ENCODE measurements at places on chromosomes 1 and 21.

DNA sequence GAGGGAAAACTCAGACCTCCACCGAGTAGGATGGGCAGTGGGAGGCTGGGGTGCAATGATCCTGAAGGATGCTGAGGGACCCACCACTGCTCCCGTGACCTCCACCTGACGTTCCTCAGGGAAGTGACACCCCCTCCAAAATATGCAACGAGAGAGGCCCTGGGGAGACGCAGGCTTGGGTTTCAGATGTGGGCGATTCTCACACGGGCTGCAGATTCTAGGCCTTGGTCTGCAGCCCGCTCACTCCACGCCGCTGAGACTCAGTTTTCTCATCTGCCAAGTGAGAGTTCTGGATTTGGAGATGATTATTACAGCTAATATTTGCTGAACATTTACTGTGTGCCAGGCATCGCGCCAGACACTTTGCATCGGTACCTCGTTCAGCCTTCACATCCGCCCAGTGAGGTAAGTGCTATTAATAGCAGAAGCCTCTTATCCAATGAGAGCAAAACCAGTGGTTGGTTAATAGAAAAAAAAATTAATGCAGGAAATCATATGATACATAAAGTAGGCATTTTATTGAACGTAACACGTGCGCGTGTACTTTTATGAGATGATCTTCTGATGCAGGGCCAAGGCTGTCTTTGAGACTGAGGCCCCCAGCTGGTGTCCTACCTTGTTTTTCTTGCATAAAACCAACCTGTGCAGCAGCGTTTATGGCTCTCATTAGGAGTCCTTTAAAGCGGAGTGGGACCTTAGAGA is 102.0 kb upstream of the RUNX3 start:
- no peak for DNase-seq

GRCh38 chr1:8216005-8216404 is 101.9 kb upstream of the SLC45A1 start:
- no peak for DNase-seq

DNA sequence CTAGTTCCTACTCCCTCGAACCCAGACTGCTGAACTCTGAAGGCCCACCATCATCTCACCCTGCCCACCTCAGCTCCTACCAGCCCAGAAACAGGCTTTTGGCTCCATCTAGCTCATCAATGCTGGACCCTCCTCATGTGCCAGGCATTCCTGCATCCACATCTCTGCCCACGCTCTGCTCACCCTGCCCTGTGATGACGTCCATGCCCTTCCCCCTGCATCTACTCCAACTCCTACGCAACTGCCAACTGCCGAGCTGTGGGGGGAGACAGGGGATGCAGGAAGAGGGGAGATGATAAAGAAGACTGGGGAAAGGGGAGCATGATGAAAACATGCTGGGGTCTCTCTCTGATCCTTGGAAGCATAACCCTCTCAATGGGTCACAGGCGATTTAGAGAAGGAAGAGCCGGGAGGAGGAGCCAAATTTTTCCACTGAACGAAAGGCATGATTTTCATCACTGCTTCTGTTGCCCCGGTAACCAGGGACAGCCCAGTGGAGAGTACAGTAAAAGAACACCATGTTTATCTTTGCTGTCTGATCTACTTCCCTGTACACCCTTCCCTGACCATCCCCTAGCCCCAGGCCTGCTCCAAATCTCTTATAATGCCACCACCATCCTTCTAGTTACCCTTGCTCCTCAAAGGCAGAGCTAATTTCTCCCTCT is 44.3 kb downstream of the CD34 start:
- no peak for DNase-seq

DNA sequence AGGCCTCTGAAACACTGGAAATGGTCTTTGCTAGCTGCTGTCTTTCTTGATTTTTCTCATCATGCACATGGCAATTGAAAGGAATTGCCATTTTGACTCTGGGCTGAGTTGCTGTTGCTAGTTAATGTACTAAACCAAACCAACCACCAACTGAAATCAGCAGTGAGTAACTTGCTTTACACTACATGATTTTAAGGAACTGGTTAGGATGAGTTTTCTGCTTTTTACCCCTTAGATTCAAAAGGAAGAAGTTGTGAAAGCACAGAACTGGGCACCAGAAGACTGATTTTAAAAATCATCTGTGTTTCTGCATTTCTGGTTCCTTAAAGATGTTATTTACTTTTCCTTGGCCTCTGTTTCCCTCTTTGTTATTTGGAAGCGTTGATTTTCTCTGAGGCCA is 361.9 kb downstream of the HLX start:
- DNase-seq, result no peak

DNA sequence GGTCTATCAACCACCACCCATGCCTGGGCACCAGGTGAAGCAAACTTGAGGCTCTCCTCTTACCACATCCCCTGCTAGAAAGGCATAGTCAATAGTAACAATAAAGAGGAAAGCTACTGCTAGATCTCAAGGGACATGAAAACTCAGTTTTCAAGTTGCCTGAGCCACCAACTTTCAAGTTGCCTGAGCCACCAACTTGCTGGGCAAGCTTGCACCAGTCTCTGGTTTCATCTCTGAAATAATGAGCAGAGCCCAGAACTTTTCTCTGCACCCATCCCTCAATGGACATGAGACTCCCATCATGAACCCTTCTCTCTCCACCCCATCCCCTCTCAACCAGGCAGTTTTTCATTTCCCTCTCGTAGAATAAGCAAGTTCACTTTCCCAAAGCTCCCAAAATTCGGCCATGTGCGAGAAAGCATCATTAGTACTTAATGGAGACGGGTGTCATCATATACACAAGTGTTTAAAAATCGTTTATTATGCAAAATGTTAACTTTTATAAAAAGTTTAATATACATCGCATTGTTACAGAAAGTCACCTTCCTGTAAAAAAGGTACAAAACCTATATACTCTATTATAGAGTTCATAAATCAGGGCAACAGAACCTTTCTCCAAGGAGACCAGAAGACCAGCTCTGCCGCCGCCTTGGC is 1.7 kb downstream of the ID3 start:
- no peak for DNase-seq

DNA sequence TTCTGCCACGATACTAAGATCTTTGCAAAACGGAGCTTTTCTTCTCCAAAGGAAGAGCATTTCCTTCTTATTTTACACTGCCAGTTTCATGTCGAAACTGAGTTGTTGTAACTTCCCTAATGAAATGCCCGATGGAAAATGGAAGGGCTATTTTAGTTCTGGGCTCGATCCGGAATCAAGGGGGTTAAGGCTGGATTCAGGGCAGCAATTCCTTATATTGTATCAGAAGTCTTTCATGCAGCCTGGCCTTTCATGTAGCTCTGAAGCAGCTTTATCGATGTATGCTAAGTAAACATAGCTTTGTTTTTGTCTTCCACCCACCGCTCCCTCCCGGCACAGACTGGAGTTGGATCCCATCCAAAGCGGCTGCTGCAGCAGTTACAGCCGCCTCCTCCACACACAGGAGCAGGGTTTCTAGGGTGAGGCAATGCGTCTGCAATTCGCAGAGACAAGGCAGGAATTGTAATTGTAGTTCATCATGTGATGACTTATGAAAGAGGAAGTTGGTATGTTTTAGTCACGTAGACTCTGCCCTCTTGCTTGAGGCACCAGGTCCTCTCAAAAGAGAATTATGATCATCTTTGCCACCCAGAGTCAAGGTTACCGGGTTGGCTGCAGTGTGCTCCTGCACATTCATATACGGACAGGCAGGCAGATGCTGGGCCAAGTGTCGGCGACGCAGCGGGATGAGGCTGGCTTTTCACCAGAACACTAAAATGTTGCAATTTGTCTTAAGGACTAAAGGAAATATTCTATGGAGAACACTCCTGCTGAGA is 2.6 kb upstream of the IRF2BP2 start:
- DNase-seq, result no peak

DNA sequence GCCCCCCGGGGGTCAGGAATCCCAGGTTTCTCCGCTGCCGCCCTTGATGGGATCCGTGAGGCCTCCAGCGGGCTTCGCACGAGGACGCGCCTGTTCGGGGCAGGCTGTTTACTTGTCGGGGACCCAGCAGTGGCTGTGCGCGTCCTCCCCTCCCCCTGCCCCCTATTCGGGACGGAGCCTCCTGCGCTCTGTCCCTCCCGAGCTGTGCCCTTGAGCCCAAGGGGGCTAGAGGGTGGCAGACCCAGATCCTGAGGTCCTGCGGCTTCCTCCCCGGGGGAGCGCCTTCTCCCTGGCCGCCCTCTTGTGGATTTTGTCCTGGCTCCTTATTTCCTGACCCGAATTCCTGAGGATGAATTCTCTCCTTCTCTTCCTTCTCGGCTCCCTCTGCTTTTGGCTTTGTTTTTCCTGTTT is 38.4 kb downstream of the PIK3CD start:
- no peak for DNase-seq

DNA sequence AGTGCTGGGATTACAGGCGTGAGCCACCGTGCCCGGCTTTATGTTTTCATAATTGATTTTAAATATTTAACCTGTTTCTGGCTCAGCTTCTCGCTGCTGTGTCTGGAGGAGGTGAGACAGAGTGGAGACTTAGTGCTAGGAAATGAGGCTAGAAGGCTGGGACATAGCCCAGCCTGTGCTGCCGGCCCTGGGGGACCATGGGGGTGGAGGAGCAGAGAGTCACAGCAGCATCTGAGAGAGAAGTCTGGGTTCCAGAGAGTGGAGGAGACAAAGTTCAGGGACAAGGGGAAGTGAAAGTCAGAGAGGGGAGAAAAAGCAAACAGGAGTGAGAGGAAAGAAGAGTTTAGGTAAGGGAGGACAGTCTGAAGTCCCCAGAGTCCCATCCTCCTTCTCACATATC is 71.9 kb downstream of the LHX9 start:
- no peak for DNase-seq

DNA sequence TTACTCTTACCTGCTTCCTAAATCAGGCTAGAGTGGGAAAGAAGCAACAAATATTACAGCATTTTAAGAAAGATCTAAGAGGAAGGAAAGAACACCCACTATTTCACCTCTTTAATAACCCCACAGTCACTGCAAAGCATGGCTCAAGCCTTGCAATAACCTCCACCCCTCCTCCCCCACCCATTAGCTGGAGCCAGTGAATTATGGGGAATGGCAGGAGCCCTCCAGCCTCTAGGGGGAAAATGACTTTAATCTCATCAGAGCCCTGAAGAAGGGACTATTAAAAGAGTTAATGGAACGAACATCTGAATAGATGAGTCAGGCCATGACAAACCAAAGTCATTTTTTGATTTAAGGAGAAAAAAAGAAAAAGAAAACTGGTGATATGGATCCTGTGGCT is 630.7 kb upstream of the PLXNA2 start:
- no peak for DNase-seq

- no peak for DNase-seq
Measured at GRCh38 chr1:97254731-97255463, 533.3 kb downstream of the PTBP2 start.

GRCh38 chr1:169326956-169327268 is 40.7 kb downstream of the NME7 start:
- no peak for DNase-seq

GRCh38 chr21:36045993-36046392 is 14.3 kb downstream of the SETD4 start:
- no peak for DNase-seq

DNA sequence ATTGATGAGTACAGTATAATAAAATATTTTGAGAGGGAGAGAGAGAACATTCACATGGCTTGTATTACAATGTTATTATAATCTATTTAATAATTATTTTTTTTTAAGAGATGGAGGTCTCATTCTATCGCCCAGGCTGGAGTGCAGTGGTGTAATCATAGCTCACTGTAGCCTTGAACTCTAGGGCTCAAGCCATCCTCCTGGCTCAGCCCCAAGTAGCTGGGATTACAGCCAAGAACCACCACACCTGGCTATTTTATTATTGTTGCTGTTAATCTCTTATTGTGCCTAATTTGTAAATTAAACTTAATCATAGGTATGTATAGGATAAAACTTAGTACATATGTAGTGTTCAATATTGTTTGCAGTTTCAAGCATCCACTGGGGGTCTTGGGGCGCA is 57.8 kb downstream of the HS2ST1 start:
- DNase-seq, result no peak

GRCh38 chr1:220156620-220157146 is 62.8 kb downstream of the IARS2 start:
- no peak for DNase-seq

GRCh38 chr1:4586611-4587160 is 67.7 kb upstream of the AJAP1 start:
- DNase-seq, result no peak

Measured in HS-27A (cell line).